ENCODE measurements at places on chromosomes 7 and 10.

DNA sequence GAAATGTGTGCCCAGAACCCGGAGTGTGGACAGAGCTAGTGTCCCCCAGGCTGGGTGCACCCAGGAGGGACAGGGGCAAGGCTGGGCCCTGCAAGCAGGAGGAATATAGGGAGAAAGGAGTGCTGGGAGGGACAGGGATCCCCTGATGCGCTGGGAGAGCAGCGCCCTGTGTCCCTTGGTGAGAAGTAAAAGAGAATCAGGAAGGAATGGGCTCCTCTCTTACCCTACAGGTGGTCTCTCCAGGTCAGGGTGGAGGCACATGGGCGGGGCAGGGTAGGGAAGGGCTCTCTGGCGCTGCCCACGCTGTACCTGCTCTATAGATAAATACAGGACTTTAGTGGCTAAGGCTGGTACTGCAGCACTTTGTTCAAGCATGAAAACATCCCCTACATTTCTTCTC lies 753.8 kb downstream of the GRID1 start:
- DNase-seq: peak; percentile 82

DNA sequence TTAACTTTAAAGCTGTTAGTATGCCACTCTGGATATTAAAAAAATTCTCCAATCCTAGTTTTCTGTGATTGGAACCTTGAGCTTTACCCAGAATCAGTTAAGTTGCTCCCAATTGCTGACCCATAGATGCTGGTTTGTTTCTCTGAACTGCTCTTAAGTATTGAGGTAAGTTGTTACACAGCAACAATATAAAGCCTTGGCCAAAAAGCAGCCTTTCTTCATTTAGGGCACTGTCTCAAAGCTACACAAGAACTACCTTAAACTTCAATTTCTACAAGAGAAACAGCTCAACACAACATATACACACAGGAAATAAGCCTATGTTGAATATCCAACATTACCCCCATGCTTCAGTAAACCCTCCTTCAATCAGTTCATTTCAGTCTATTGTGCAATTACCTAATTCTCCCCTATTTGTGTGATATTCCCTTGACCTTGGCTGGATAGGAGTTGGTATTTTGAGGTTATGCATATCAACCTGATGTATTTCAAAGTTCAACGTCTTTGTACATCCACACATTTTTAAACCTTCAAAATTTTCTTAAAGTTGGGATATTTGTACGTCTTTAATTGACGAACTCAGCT lies 11.5 kb downstream of the HNRNPA2B1 start:
- no peak for DNase-seq

GRCh38 chr7:157540020-157540419 lies 203.2 kb downstream of the DNAJB6 start:
- no peak for DNase-seq

GRCh38 chr10:85594239-85594638 lies 772.4 kb downstream of the GRID1 start:
- peak; percentile 50 for DNase-seq

- DNase-seq: no peak
Observed at GRCh38 chr7:99021941-99022560, 121.9 kb downstream of the SMURF1 start.

DNA sequence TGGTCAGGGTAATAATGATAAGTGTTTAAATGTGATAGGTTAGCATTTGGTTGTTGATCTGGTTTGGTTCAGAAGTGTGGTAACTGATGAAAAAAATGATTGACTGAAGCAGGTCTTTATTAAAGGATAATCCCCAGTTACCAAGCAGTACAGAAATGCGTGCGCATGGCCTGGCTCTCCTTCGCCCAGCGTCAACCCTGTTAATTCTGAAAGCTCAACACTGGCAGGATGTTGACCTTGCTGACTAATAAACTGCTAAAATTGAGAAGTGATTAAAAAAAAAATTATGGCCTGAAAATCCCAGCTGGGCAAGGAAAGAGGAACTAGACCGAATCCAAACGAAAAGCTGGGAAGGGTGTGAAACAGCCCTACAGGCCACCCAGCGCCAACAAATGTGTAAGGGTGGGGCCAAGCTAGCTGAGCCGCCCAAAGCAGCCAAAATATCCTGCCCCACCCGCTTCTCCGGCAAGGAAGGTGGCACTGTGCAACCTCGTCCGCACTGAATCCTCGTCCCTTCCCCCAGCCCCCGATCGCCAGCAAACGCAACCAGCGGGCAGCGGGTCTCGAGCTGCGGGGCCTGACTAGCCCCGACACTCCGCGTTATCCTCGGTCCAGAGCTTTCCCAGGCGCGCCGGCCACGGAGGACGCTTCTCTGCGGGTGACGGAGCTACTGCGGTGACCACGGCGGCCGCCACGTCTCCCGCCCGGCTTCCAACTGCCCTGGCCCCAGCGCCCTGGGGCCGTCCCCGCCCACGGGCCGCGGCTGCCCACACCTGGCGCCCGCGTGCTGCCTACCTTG lies 561 bp downstream of the SHTN1 start:
- no peak for DNase-seq

DNA sequence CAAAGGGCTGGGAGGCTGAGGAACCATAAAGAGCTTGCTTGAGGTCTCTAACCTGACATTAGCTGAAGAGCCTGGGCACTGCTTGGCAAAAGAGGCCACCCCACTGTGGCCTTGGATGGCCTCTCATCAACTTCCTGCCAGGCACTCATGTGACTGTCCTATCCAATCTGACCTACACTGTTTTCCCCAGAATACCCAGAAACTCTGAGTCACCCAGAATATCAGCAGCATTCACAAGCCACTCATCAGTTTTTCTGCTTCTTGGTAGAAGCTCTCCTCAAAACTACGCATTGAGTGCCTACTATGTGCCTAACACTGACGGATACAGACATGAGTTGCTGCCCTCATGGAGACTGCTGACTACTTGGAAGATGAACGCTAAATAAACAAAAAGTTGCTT lies 4.1 kb upstream of the NT5C2 start:
- no peak for DNase-seq

DNA sequence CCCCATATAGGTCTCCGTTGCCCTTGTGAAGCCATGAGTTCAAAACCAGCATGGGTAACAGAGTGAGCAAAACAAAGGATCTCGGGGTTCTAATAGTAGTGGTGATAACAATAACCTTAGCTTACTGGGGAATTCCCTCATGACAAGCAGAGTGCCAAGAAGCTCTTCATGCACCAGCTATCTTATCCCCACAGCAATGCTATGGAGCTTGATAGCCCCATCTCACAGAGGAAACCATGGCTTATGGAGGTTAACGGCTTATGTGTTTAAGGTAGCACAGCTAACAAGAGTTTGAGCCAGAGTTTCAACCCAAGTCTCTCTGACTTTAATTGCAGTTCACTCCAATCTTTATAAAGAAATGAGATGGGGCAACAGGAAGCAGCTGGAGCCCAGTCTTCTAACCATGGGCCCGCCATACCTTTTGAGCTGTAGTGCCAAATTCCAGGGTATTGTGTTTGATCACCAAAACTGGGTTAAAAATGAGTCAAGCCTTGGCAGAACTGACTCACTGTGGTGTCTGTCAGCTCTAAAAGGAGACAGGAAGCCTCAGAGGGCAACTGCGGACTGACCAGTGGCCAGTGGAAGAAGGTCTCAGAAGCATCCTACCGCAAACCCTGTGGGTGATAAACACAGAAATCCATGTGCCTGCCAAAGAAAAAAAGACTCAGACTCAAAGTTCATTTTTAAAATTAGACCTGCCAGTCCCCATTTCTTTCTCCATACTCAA lies 16.5 kb upstream of the PLAU start:
- no peak for DNase-seq

GRCh38 chr10:69666756-69667155 lies 36.7 kb downstream of the FAM241B start:
- DNase-seq: no peak

DNA sequence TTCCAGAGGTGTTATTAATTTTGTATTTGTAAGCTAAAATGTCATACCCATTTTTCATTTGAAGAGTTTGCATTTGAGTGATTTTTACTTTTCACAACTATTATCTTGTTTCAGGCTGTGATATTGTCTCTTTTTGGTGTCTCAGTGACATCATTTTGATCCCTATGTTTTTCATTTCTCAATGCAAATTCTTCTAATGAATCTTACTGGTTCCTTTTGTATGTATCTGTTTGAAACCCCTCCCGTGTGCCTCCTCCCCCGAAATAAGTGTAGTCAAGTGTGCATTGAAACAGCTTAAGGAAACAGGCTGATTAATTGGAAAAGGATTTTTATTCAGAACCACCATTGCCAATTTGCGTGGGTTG lies 77.8 kb downstream of the SHH start:
- DNase-seq: no peak

DNA sequence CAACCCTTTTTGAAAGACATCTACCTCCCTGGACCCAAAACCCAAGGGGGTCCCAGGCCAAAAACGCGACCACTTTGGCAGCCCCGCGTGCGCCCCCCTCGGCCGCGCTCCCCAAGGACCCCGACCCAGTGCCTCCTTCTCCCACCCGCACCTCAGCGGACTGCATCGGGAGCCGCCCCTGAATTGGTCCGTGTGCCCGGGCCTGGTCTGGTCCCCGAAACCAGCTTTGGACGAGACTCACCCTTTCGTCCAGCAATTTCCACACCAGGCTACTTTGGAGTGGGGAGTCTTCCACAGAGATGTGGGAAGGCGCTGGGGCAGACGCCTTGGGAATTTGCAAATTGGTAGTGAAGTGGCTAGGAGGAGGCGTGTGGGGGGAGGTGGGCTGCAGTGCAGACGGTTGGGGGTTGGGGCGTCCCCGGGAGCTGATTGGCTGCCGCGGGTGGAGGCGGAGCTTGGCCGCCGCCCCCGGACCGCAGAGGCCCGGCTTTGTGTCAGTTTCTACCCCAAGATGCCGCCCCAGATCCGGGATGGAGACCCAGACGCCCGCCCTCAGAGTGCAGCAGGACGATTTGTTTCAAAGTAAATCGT lies 16.9 kb downstream of the TCAF1 start:
- peak; percentile 91 for DNase-seq

GRCh38 chr10:29798921-29799690 lies 164.3 kb upstream of the SVIL start:
- DNase-seq: no peak

GRCh38 chr10:92573798-92574547 lies at the start of gene IDE:
Gene IDE, minus strand, starts transcription at chr10:92574093. Its CDS starts 74 bp downstream, at chr10:92574019.
- peak; percentile 95 for DNase-seq

- DNase-seq: no peak
Observed at GRCh38 chr10:77776487-77776886, 138.9 kb upstream of the KCNMA1 start.

GRCh38 chr10:44339218-44339617 lies 45.7 kb downstream of the CXCL12 start:
- DNase-seq: no peak

- no peak for DNase-seq
Observed at GRCh38 chr7:43308913-43309705, 196.7 kb downstream of the HECW1 start.

DNA sequence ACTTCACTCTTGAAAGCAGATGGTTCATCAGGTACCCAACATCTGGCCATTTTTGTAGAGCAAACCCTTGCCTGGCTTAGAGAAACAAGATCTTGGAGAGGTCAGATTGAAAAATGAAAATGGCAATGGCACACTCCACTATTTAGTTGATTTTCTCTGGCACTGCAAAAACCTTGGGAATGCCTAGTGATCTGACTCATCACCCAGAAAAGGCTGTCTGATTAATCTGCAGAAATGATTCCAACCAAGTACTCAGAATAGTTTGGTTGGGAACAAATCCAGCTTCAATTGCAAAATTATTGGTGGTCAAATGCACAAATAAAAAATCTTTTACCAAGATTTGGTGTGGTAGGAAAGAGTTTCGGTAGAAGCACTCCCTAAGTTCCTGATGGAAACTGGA lies 351.2 kb downstream of the PHTF2 start:
- DNase-seq: no peak

DNA sequence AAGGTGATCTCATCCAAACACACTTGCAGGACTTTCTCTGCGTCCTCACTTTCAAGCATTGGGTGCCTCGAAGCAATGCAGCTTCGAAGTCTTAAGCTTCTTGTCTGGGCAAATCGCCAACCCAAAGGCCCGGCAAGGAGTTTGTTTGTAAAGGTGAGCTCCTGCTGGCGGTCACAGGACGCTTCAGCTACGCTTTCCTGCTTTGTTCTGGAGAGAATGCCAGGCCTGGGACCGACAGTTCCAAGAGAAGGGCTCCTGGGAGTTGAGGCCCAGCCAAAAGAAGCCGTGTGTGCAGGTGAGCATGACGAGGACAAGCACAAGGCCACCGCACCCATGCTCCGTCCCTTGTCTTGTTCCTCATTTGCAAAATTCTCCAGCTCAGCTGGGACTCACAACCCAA lies 106.6 kb upstream of the DOCK1 start:
- DNase-seq: no peak

- no peak for DNase-seq
Observed at GRCh38 chr10:642186-642890, 47.1 kb downstream of the DIP2C start.

- DNase-seq: no peak
Observed at GRCh38 chr7:157814931-157815705, 478.3 kb downstream of the DNAJB6 start.

DNA sequence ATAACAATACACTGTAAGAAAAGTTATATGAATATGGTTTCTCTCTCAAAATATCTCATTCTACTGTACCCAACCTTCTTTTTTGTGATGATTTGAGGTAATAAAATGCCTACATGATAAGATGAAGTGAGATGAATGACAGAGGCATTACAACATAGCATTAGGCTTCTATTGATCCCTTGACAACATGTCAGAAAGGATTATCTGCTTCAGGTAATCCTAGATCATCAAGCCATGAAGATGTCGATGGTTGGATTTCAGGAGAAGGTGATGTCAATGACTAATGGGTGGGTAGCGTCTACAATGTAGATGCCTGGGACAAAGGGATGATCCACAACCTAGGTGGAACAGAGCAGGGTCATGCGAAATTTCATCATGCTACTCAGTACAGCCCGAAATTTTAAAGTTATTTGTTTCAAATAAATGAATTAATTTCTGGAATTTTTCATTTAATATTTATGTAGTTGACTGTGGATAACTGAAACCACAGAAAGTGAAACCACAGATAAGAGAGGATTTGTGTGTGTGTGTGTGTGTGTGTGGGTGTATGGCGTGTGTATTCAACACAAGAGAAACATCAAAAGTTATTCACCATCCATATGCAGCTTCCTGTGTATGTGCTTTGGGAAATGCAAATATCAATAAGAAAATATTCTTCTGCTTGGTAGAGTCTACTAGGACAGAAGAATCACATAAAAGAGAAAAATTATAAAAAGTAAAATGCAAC lies 77.0 kb downstream of the MAGI2 start:
- DNase-seq: no peak

- DNase-seq: no peak
Observed at GRCh38 chr7:26779978-26780595, 84.3 kb downstream of the SKAP2 start.

GRCh38 chr7:131327049-131327625 lies 539 bp upstream of the MKLN1 start:
- no peak for DNase-seq

- DNase-seq: no peak
Observed at GRCh38 chr7:42980514-42980913, 48.3 kb downstream of the MRPL32 start.

GRCh38 chr10:96441987-96442643 lies 71.6 kb downstream of the TLL2 start:
- DNase-seq: peak; percentile 70

- no peak for DNase-seq
Observed at GRCh38 chr7:129519464-129519863, 17.1 kb downstream of the SMKR1 start.
